Nephron progenitor cell (in vitro differentiated cells): ENCODE measurements at places on chromosomes 11 and 22.

DNA sequence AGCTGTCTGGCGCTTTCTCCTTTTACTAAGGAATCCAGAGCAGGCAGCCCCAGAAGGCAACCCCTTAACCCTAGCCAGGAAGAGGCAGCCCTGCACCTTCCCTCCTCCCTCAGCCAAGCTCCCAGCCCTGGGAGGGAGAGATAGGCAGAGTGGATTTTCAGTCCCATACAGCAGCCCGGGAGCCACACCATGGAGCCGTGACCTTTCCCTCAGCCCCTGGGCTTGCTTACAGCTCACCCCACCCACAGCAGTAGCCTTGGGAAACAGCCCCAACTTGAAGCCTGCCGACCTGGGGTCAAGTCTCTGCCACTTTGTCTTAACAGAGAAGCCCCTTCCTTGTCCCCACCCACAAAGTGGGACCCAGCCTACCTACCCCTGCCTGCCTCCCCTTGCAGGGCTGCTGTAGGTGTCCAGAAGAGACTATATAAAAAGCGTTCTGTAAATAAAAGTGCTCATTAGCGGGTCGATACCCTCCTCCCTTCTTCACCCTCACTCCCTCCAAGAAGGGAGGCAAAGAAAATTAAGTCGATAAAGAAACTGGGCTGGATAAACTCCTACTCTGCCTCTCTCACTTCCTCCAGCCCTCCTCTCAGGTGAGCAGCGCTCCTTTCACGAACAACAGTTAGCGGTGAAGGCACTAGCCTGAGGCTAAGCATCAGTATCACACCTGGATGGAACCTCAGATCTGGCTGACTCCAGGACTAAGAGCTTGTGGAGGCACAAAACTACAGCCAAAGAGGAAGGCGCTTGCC is 4.2 kb downstream of the TST start:
- H3K27ac ChIP-seq: peak overlapping the region; percentile 86
- no peaks in the 10 kb centered on the region for H3K36me3 ChIP-seq
- H3K4me1 ChIP-seq: peaks cover 37% of the 10 kb centered on the region
- H3K4me3 ChIP-seq: peak overlapping the region; percentile 43
- peaks cover 3% of the 10 kb centered on the region for H3K27me3 ChIP-seq
- DNase-seq: no peak

DNA sequence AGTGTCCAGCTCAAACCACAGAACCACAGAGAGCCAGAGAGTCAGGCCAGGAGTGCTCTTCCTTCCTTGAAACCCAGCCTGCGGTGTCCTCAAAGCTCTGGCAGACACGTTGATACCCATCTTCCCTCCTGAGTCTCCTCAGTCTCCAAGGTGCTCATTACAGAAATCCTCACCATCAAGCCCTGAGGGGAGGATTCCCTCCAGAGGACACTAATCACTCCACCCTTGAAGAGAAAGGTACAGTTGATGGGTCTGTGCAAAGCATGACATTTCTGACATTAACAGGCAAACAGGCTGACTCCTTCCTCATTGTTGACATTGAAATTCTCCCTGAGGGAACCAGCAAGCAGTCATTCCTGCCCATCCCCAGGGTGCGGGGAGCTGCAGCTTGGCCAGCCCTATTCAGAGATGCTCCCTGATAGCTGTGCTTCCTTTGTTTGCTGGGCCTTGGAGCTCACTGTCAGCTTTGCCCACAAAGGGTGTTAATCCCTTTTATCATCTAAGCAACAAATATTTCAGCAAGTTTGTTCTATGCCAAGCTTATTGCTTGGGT is 101.7 kb upstream of the CSNK2A3 start:
- H3K4me1 ChIP-seq: peaks cover 20% of the 10 kb centered on the region
- no peaks in the 10 kb centered on the region for H3K36me3 ChIP-seq
- H3K27me3 ChIP-seq: peaks cover 7% of the 10 kb centered on the region
- no peak overlapping the region for H3K27ac ChIP-seq
- no peak for DNase-seq
- H3K4me3 ChIP-seq: no peak overlapping the region

DNA sequence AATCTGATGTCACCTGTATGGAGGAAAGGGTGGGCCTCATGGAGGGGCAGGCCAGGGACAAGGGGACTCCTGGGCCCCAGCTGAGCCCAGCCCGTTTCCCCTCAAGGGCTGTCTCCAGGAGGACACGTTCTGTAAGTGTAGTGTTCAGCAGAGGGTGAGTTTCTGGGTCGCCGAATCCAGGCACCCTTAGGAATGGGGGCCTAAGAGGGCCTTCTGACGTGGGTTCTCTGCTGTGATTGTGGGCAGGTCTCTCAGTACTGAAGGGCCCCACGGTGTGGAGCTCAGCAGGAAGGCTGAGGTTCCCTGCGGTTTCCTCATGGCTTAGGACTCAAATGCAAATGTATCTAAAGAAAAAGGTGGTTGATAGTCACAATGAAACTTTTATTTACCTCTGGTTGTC is 6.5 kb downstream of the PTDSS2 start:
- H3K36me3 ChIP-seq: peaks cover 44% of the 10 kb centered on the region
- H3K27ac ChIP-seq: peak overlapping the region; percentile 88
- no peaks in the 10 kb centered on the region for H3K27me3 ChIP-seq
- no peak for DNase-seq
- peaks cover 55% of the 10 kb centered on the region for H3K4me1 ChIP-seq

- peak overlapping the region; percentile 69 for H3K27ac ChIP-seq
- no peak overlapping the region for H3K4me3 ChIP-seq
- peaks cover 3% of the 10 kb centered on the region for H3K27me3 ChIP-seq
- H3K4me1 ChIP-seq: peaks cover 64% of the 10 kb centered on the region
- H3K36me3 ChIP-seq: no peaks in the 10 kb centered on the region
Observed at GRCh38 chr11:47394322-47395222, 13.8 kb upstream of the SLC39A13 start.

DNA sequence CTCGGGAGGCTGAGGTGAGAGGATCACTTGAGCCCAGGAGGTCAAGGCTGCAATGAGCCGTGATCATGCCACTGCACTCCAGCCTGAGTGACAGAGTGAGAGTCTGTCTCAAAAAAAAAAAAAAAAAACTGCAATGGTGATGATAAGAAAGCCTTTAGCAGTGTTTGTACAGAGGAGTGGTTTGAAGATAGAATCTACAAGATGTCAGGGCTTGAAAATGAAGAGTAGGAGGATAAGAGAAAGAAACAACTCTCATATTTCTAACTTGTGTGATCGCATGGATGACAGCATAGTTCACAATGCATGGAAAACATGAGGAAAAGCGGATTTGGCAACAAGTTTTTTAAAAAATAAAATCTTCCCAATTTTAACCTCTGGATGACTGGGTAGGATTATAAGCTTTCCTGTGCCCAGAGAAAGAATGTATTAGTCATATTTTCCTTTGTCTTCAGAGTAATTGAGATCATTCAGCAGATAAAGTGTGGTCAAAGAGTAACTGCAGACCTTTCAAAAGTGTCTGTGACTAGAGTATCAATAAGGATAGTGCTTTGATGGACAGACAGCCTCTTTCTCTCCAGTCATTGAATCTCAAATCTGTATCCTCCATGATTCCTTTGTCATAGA is 328.1 kb downstream of the CASP12 start:
- no peaks in the 10 kb centered on the region for H3K27me3 ChIP-seq
- no peak overlapping the region for H3K4me3 ChIP-seq
- H3K36me3 ChIP-seq: no peaks in the 10 kb centered on the region
- no peak for DNase-seq

DNA sequence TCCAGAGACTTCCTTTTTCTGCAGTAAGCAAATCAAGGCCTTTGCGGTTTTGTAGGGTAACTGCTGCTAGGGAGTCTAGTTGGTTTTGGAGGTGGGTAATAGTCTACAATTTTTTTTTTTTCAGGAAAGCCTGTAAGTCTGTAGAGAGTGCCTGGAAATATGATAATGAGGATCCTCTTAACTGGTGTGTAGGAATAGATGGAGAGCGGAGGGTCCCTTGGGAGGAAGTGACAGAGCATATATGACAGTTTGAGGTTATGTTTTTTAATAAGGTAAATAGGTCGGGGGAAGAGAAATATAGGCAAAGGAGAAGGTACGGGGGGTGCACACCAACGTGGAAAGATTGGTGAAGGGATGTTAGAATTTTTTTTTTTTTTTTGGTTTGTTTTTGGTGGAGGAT is 25.9 kb downstream of the ZNF195 start:
- H3K4me3 ChIP-seq: no peak overlapping the region
- H3K36me3 ChIP-seq: peaks cover 15% of the 10 kb centered on the region
- H3K4me1 ChIP-seq: no peaks in the 10 kb centered on the region
- no peak overlapping the region for H3K27ac ChIP-seq
- no peak for DNase-seq

DNA sequence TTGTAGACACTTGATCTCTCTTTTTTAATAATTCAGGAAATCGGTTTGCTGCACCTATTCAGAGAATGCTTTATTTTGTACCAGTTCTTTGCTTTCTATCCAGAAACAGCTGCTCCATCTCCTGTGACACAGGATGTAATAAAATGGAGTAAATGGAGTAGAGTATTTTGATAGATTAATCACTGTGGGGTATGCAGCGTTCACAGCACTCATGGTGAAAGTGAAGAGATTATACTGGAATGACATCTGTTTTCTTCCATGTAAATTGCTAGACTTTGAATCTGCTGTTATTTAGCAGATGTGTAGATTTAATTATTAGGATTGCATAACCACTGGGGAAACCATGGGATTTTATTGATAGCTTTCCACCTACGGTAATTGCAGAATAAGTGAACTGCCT is 227.3 kb upstream of the ARHGAP42 start:
- H3K27ac ChIP-seq: no peak overlapping the region
- no peak for DNase-seq
- H3K27me3 ChIP-seq: no peaks in the 10 kb centered on the region

GRCh38 chr11:126990716-126991480 is 9.7 kb downstream of the KIRREL3 start:
- no peaks in the 10 kb centered on the region for H3K36me3 ChIP-seq
- no peak overlapping the region for H3K27ac ChIP-seq
- H3K4me1 ChIP-seq: peaks cover 36% of the 10 kb centered on the region
- DNase-seq: no peak

DNA sequence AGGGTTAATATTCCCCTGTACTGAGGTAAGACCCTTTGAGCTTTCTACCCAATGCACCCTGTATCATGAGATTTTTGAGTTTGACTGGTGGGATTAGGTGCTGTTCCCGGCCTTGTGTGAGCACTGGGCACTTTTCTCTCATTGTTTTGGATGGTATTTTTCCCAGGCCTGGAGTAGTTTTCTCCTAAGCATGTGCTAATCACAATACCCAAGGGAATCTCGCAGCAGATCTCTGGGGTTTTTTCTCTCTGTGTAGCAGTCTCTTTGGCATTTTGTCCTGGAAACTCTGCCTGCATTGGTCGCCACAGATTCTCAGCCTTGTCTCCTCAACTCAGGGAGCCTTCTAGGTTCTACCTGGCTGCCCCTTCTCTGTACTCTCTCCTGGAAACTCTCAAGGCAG is 19.9 kb downstream of the IGHMBP2 start:
- H3K27me3 ChIP-seq: no peaks in the 10 kb centered on the region
- no peak overlapping the region for H3K27ac ChIP-seq
- no peaks in the 10 kb centered on the region for H3K4me1 ChIP-seq
- no peak overlapping the region for H3K4me3 ChIP-seq

DNA sequence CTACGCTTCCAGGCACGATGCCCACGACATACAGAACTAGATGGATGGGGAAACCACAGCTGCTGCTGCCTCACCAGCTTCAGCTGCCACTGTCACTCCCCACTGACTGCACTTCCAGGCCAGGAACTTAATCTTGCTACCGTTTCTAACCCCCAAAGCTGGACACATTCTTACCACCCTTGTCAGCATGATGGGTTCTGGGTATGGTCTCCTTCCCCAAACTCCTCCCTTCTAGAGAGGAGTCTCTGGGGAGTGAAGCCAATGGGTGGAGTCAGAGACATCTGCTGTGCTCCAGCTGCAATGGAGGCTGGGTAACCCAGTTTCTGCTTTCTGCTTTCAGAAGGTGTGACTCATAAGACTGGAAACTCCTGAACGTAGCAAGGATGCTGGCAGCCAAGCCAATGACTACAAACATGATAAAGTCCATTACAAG is 87.0 kb upstream of the THY1 start:
- H3K36me3 ChIP-seq: no peaks in the 10 kb centered on the region
- H3K27ac ChIP-seq: no peak overlapping the region
- no peak overlapping the region for H3K4me3 ChIP-seq

DNA sequence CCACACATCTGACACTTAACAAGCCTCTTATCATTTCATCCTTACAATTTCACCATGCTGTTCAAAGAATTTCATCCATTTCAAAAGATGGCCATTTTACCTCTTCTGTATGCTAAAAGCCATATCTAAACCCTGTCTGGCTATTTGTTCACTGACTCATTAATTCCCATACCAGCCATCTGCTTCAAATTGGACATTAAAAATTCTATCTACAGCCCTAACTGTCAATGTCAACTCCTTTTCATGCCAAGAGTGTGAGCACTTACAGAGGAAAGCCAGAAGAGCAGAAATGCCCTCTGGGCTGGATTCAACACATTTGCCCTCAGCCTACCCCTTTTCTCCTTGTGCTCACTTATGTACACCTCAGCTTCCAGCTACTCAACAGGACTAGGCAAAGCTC is 59.2 kb downstream of the SYTL2 start:
- H3K27me3 ChIP-seq: peaks cover 6% of the 10 kb centered on the region
- no peak for DNase-seq
- H3K27ac ChIP-seq: no peak overlapping the region
- no peaks in the 10 kb centered on the region for H3K36me3 ChIP-seq
- no peak overlapping the region for H3K4me3 ChIP-seq

DNA sequence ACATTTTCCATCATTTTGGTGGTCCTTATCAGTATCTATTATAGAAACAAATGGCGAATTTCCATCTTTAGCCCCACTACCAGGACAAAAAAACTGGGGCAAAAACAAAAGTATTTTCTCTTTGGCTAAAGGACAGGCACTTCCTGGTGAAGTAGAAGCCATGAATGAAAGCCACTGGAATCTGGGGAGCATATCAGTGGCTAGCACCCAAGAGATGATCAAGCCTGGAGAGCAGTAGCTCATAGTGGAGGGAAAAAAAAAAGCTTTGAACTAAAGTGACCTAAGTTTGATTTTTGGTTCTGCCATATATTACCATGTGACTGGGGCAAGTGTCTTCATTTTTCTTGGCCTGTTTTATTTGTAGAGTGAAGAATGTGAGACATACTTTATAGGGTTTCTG is 272.3 kb downstream of the GUCY1A2 start:
- no peak for DNase-seq
- H3K36me3 ChIP-seq: no peaks in the 10 kb centered on the region
- no peaks in the 10 kb centered on the region for H3K4me1 ChIP-seq
- H3K27me3 ChIP-seq: no peaks in the 10 kb centered on the region

GRCh38 chr11:85318573-85318972 is 308.6 kb downstream of the DLG2 start:
- no peak overlapping the region for H3K27ac ChIP-seq
- no peaks in the 10 kb centered on the region for H3K27me3 ChIP-seq
- H3K36me3 ChIP-seq: no peaks in the 10 kb centered on the region
- no peak overlapping the region for H3K4me3 ChIP-seq

DNA sequence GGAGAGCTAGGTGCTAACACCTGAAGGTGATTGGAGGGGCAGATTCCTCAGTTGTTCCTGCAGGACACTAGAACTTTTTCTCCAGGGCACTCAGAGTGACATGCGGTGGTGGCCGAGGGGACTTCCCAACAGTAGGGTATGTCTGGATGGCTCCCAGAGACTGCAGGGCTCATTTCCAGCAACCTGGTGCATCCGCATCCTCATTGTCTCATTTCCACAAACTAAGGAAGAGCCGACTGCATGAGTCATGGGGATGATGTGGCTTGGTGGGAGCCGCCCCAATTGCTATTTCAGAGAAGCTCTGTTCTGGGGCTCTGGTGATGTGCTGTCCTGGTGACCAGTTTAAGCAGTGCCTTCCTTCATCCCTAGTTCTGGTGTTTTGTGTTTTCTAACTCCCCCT is 2.8 kb upstream of the ROBO4 start:
- no peak for DNase-seq
- H3K36me3 ChIP-seq: no peaks in the 10 kb centered on the region
- H3K27me3 ChIP-seq: peaks cover 48% of the 10 kb centered on the region
